ENCODE measurements at places on chromosomes 5 and 9.

DNA sequence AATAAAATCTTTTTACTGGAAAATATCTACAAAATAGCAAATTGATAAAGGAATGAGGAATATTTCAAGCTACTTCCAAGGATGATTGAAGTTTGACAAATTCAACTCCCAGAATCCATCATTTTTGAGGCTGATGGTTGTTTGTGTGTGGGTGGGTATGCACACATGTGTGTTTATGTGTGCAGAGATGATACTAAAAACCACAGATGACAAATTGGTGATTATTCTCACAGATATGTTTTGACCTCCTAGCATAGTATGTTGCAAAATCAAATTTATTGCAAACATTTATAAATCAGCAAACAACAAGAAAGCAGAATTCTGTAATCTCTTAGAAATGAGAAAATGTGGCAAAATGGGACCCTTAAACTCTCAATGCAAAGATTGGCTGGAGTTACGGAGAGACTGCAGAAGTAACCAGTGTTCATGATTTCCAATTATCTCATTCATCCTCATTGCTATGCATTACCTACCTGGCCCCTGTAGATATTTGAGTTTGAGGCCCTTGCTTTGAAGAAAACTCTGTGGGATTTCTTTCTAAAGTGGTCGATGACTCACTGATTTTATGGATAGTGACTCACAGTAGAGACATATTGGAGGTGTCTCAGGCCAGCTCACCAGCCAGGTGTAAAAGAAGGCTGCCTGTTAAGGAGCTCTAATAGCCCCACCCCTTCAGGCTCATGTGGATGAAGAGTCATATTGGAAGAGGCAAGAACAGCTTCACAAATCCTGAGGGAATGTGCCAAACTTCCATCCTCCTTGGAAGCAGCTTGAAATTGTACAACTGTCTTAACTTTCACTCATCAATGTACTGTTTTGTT, 44.6 kb upstream of the TMC1 start:
- no peak for DNase-seq

- DNase-seq: no peak
These were observed 553 bp downstream of the MAP3K1 start for GRCh38 chr5:56815658-56816545.

- DNase-seq: no peak
These were observed 362.0 kb upstream of the CDH10 start for GRCh38 chr5:25006734-25007133.

- no peak for DNase-seq
These were observed 643.6 kb downstream of the ACTL7B start for GRCh38 chr9:108212184-108212583.

- no peak for DNase-seq
These were observed 14.6 kb upstream of the PBX3 start for GRCh38 chr9:125732562-125732961.

DNA sequence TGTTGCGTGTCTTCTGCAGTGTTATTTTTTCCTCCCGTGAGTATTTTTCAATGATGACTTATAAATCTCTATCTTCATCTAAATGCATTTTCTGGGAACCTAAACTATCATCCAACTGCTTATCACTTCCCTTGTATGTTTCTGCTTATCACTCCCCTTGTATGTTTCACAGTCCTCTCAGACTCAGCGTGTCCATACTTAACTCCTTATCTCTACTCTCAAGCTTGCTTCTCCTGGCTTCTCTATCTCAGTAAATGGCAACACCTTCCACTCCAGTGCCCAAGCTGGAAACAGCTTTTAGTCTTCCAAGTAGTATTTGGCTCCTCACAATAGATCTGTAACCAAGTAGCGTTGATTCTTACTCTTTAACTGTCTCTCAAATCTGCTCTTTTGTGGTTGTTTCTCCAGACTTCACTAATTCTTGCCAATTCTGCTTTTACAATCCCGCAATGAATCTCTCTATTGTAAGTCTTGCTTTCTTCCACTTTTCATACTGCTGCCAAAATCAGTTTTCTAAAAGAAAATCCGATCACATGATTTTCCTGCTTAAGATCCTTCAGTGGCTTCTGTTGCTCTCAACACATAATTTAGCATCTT, 33.8 kb upstream of the TXNDC8 start:
- DNase-seq: no peak

DNA sequence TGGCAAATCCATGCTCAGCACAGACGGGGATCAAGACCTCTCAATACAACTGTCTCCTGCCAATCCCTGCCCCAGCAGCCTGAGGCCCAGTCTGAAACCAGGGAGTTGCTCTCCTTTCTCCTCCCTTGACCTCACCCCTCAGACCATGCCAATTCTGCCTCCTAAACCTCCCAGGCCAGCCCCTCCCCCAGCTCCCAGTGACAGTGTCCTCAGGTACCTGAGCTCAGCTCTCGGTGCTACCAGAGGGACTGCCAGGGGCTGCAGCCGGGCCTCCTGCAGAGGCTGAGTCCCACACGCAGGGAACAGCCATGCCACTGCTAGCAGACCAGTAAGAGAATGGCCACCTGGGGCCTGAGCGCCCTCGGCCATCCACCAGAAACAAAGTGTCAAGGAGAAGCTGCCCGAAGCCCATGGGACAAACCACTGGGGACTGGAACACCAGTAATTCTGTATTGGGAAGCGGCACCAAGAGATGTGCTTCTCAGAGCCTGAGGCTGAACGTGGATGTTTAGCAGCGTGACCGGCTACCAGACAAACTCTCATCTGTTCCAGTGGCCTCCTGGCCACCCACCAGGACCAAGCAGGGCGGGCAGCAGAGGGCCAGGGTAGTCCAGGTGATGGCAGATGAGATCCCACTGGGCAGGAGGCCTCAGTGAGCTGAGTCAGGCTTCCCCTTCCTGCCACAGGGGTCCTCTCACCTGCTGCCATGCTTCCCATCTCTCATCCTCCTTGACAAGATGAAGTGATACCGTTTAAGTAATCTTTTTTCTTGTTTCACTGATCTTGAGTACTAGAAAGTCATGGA, 557 bp upstream of the IL3 start:
- DNase-seq: no peak

- no peak for DNase-seq
These were observed 17.3 kb upstream of the SMAD5 start for GRCh38 chr5:136115183-136115865.

DNA sequence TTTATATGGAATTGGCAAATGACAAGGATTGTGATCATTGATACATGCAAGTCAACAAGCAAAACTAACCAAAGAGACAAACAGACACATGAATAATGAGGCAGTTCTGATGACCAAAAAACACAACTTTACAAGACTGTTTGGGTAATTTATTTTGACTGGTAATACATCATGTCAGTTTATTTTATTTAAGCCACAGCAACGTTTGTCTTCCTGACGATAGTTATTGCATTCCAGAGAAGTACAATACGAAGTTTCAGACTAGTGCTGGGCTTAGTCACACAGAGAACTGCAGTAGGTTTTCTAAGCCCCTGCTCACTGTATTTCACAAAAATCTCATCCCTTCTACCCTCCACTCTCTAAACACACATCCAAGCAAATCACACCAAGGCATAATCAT, 514.2 kb downstream of the RAB3C start:
- no peak for DNase-seq

GRCh38 chr9:115212832-115213231, 94.9 kb upstream of the TNC start:
- DNase-seq: no peak

DNA sequence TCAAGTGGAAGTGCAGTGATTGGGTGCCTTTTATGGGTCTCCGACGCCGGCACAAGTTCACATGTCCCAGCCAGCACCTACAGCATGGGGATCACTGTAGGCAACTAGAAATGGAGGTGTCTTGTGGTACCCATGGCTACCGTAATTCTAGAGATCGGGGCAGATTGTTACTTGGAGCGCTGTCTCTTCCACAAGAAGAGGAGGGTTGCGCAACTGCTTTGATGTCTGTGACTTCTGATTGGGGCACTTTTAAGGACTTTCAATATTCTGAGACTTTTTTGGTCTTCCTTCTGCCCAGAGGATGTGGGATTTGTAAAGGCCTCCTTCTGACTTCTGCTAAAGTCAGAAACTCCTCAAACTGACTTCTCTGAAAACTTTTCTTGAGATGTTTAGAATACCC, 41.9 kb downstream of the GLRX start:
- DNase-seq: no peak

All from stimulated activated CD8-positive, alpha-beta memory T cell treated with anti-CD3 and anti-CD28 coated beads, Interleukin-7, amount 100 ng/mL, for 1 hour (primary cell).